ENCODE measurements at places on chromosomes 5 and 9.

DNA sequence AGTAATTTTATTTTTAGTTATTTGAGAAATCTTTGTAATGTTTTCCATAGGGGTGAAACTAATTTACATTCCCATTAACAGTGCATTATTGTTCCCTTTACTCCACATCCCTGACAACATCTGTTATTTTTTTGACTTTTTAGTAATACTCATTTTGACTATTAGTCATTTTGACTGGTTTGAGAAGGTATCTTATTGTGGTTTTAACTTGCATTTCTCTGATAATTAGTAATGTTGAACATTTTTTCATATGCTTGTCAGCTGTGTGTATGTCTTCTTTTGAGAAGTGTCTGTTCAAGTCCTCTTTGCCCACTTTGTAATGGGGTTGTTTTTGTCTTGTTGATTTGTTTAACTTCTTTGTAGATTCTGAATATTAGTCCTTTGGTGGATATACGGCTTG is 27.5 kb downstream of the CCDC152 start:
- no peak for DNase-seq

DNA sequence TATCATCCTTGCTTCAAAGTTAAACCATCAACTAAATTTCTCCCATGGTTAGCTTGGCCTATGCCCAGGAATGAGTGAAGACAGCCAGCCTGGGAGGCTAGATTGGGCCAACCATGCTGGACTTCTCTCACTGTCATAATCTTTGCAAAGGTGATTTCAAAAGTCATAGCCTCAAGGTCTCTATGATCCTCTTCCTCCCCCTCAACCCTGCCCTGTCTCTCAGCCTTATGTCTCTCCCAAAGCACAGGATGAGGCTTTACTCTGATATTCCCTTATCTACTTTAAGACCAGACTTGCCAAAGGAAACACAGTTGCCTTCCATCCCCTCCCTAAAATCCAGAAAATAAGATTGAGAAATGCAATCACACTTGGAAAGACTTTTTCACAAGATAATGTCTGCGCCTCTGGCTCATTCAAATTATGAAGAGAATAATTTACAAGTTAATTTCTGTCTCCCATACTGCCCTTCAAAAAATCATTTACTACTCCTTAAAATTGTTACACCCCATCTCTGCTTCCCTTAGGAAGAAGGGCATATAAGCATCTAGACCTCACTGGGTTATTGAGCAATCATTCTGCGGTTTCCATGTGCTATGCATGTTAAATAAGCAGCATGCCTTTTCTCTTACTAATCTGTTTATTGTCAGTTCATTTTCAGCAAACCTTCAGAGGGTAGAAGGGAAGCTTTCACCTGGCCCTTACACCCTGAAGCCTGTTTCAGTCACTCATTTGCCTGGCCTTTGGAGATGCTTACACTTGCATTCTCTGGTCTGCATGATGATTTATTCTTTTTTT is 113.8 kb upstream of the ANKRD55 start:
- no peak for DNase-seq

- no peak for DNase-seq
These were observed 49.2 kb downstream of the ANXA1 start for GRCh38 chr9:73200694-73201452.

DNA sequence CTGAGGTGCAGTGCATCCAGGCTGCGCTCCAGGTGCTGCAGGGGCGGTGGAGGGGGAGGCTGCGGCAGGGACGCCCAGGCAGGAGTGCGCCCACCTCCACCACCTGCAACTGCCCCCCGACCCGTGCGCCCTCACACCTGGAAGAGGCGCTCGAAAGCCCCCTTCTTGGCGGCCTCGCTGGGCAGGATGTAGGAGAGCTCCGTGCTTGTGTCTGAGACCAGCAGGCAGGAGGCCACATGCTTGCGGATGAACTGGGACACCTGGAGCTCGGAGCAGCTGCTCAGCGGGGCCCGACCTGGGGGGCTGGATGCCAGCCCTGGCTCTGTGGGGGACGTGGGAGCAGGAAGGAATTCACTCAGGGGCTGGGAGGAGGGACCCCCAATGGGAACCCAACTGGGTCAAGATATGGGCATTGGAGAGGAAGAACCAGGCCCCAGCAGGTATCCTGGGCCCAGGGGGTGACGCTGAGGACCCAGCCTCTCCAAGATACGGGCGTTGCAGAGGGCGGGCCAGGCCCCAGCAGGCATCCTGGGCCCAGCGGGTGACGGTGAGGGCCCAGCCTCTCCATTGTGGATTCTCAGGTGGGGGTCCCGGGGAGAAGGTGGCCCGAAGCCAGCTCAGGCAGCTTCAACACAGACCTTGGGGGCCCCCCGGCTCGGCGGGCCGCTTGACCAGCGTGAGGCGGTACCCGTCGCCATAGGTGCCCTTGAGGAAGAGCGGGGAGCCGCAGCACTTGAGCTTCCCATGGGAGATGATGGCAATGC is 13.1 kb downstream of the ABCA2 start:
- DNase-seq, result no peak

DNA sequence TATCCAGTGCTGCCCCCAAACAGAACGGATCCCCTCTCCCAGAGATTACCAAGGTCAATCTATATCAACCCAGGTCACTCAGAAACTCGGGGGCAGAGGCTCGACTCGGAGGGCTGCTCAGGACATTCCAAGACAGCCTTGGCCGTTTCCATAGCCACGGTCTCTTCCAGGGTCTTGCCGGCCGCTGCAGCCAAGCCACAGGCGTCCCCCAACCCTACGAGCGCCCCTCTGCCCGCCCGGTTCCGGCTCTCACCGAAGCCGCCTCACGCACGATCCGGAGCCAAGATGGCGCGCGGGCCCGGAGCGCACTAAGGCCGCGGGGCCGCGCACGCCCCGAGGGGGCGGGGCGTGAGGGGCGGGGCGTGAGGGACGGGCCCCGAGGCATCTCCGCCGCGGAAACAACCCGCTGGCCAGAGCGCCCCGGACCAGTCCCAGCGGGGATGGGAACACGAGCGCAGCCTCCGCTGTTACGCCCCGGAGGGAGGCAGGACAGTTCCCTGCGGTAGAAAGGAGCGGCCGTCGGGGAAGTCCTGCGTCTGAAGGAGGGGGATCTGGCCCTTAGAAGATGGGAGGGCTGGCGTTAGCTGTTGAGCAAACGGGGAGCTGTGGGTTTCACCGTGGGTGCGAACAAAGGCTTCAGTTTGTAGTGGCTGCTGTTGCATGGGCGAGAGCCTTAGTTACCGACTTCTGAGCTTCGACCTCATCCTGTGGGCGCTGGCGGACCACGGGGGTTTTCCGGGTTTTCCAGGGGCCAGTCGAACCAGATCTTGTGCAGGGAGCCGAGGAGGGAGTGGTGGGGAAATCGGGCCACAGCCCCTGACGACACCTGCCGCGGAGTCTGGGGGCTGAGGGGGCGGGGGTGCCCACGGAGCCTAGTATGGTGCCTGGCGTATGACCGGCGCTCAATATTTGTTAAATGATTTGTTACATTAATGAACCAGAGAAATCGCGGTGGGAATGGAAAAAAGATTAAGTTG is at the start of gene RPP25L:
Gene RPP25L (minus strand): TSS at position 287 of the 977 bp plus-strand sequence. CDS start 801 bp downstream, outside the sequence.
- peak; percentile 80 for DNase-seq

DNA sequence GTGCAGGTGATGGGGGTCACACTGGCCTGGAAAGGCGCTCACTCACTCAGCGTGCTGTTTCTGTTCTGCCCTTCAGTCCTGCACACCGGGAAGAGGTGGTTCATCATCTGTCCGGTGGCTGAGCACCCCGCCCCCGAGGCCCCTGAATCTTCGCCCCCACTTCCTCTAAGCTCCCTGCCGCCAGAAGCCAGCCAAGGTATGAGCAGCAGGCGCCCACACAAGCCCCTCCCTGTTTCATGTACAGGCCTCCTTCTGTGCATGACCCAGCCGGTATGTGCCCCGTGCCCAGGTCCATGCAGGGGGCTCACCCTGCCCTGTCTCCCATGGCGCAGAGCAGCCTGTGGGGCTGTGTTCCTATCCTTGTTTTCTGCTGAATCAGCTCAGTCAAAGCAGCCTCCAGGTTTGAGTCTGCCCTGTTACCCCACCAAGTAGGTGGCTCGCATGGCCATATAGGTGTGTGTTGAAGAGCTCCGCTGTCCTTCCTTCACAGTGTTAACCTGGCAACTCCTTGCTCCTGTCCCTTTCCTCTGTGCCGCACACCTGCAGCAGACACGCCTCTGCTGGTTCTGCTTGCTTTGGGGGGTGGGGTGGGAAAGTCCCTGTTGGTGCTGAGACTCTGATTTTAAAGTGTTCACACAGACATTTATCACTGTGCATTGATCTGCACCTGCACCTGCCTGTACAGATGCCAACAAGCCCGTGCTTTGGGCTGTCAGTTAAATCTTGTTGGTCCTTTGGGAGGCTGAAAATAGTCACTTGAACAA is 84.8 kb downstream of the WNK2 start:
- DNase-seq, result no peak

- DNase-seq, result no peak
These were observed 132.5 kb upstream of the ADRA1B start for GRCh38 chr5:159783726-159784247.

DNA sequence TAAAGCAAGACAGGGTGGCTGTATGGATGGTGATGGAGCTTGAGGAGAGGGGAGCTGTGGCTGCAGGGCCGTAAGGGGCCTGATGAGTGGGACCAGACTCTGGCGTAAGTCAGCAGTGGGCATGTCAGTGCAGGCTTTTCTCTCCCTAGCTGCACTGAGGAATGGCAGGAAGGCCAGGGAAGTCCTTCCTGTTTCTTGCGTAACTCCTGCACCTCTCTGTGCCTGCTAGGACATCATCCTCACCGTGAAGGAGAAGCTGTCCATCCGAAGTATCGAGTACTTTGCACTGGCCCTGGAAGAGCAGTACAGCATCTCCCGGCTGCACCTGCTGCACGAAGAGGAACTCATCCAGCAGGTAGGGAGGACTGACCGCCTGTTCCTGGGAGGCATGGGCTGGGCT is 24.1 kb upstream of the TRMT10B start:
- DNase-seq, result no peak

DNA sequence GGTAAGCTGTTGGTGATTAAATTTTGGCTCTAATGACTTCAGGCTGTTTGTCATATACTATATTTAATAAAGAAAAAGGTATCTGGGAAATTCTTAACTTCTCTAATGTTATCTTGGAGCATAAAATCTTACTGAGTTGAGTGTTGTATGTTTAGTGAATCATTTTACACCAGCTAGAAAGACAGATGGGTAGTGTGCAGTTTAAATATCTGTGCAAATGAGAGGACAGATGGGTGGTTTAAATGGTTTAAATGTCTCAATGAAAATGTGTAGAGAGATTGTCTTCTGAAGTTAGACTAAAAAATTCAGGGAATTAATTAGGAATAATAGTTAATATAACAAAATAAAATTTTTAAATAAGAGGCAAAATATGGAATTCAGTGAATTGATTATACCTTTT is 114.5 kb downstream of the FER start:
- no peak for DNase-seq

- no peak for DNase-seq
These were observed 13.8 kb downstream of the FAM78A start for GRCh38 chr9:131262327-131263032.

- DNase-seq, result no peak
These were observed 210.7 kb upstream of the SLC24A2 start for GRCh38 chr9:19999491-20000057.

DNA sequence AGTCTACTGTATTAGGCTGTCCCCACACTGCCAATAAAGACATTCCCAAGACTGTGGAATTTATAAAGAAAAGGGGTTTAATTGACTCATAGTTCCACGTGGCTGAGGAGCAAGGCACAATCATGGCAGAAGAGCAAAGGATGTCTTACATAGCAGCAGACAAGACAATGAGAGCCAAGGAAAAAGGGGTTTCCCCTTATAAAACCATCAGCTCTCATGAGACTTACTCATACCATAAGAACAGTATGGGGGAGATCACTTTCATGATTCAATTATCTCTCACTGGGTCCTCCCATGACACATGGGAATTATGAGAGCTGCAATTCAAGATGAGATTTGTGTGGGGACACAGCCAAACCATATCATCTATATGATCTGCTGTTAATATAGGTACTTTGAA is 14.8 kb upstream of the FSTL4 start:
- DNase-seq, result no peak

DNA sequence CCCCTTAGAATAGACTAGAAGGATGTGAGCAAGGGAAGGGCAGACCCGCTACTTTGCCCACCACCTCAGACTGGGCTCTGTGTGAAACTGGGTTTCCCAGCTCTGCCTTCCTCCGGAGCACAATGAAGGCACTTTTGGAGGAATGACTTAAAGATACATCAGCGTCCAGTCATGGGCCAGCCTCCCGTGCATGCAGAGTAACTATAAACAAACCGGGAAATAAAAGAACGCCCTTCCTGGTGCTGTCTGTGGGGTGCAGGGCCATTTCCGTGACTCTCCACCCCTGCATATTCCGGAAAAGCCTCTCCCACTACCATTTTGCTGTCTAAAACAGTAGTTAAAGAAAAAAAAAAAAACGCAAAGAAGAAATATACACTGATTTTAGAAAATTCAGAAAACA is 165.9 kb upstream of the IRX4 start:
- no peak for DNase-seq

DNA sequence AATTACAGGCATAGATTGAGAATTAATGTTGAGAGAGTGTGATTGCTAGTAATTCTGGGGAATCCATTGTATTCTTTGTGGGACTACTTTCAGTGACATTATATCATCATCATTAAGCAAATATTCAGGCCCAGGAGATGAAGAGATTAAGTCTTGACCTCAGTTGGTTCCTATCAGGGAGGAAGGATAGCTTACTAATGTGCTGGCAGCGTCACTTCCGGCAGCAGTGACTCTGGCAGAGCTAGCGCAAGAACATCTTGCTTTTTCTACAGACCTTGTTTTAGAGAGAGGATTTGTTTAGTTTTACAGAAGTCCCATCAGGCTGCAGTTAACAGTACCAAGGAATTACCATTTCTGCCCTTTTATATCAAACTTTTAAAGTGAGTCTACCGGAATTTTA is 20.3 kb downstream of the OSTF1 start:
- DNase-seq, result no peak

DNA sequence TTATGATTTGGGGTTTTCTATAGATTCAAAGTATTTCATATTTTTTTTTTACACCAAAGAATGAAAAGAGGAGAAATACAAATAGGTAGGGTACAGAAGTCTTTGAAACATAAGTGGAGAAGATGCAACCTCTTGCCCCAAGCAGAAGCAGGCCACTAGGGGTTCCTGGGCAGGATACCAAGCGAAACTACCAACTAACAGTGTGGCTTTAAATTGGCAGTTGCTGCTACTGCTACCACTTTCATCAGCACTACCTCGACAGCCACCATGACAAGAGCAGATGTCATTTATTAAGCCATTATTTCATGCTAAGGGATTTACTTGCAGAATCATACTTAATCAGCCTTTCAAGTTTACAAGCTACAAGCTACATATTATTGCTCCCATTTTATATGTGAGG is 288.1 kb downstream of the NR3C1 start:
- DNase-seq, result no peak

- no peak for DNase-seq
These were observed 425.3 kb downstream of the CSNK1G3 start for GRCh38 chr5:123937230-123937629.

GRCh38 chr5:100647461-100648230 is 112.5 kb downstream of the FAM174A start:
- no peak for DNase-seq

Measured in activated T-helper 1 cell treated with Interleukin-2 at 50 U/mL for 16 hours (primary cell).